ENCODE measurements at places on chromosomes 4 and X.

DNA sequence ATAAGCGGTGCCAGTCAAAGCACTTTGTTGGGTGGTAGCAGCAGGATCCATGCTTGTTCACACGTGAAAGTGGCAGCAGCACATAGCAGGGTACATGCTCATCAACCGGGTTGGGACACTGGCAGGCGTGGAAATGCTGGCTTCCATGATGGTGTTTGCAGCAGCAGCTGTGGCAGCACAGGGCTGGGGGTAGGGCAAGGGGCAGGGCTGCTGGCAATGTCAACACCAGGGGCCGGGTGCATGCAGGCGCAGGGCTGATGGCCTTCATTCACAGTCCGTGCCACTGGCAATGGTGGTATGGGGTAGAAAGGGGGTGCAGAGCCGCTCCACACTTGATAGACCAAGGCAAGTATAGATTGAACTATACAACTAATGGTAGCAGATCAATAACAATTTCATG, 374.7 kb upstream of the FAM241A start:
- DNase-seq = no peak

GRCh38 chrX:104334971-104335370, 80.2 kb upstream of the ESX1 start:
- no peak for DNase-seq

GRCh38 chrX:130694983-130695382, 208.0 kb downstream of the ENOX2 start:
- no peak for DNase-seq

- no peak for DNase-seq
Observed at GRCh38 chrX:153674219-153674851, 722 bp upstream of the PNCK start.

DNA sequence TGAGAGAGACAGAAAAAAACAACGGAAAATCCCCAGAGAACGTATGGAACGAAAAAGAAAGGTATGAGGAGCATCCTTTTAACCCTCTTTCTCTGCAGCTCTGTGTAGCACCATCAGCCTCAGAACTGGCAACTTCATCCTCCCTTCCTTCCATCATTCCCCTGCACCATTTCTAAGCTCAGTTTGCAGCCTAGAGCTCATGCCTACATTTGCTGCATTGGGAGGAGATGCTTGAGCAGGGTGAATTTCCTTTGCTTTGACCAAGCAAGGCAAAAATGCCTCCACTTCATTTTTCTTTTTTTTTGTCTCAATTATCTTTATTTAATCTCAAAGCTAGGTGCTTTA, 67.9 kb downstream of the ANK2 start:
- no peak for DNase-seq

DNA sequence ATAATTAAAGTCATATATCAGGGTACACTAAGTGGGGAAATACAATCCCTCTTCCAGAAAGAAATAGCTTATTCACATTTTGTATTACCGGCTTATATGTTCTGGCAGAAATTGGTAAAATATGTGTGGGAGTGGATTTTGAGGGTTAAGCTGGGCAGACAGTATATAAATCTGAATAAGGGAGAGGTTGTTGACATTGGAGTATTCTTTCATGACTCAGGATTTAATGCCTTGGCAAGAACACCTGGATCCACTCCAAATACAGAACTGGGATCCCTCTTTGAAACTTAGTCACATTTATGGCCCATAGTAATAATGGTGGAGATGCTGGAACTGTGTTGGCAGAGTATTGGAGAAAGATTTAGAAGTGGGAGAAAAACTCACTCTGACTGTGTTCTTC, 54.3 kb upstream of the TET2 start:
- DNase-seq = no peak

DNA sequence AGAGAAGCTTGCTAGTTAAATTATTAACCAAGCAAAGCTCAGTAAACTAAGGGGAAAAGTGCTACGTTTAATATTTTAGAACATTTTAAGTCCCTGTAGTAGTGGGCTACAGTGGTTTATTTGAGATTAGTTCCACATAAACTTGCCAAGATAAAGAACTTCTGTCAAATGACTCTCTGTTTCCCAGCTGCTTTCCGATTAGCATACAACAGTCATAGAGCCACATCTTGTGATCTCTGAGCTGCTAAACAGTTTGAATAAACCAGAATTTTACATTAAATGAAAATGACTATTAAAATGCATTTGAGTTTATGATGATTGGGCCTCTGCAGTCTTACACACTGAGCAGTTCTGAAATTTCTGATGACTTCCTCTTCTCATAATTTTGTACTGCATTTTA, 568.5 kb downstream of the IQCM start:
- DNase-seq = no peak

DNA sequence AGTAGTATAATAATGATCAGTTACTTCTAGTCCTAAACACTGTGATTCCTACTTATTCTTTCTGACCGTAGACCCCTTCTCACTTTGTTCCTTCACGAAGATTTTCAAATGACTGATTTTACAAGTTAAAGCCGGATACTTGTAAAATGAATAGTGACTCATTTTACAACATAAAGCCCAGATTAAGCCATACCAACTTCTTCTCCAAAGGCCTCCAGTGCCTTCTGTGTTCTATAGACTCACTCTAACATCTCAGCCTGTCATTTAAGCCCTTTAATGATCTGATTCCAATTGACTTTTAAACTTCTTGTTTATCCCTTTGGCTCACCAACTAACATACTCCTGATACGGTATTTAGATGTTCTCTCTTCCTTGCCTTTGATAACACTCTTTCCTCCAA, 480.0 kb upstream of the HS3ST1 start:
- no peak for DNase-seq

- no peak for DNase-seq
Observed at GRCh38 chr4:19309378-19309777, 942.3 kb upstream of the SLIT2 start.

- no peak for DNase-seq
Observed at GRCh38 chrX:70241501-70241900, 7.0 kb downstream of the AWAT1 start.

DNA sequence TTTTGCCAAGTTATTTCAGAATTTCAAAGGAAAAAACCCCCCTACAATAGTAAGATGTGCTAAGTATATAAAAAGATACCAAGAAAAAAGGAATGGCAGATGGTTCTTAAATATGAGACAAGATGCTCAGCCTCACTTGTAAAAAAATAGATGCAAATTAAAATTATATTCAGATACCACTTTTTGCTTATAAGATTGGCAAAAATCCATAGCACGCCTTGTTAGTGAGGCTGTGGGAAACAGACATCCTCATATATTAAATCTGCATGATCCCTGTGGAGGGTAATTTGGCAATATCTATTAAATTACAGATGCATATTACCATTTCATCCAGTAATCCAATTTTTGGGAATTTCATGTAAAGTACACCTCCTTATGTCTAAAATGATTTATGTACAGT, 62.5 kb upstream of the PDHA1 start:
- DNase-seq = no peak

GRCh38 chr4:128387600-128388351, 100.2 kb upstream of the PGRMC2 start:
- DNase-seq = no peak

DNA sequence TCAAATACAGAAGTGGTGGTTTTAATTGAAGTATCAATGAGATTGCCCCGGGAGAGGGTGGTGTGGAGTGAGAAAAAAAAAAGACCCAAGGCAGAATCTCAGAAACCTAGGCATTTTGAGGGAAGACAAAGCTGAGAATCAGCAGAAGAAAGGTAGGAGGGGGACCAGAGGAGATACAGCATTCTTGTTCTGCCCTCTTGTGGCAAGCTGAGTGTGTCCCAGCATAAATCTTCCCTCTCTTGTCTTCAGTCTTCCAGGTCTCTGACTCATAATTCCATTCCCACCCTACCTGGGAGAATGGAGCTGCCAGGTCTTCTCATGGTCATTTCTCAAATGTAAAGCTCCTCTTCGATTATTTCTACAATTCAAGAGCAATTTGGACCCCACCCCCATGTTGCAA, 32.7 kb upstream of the MAGED1 start:
- DNase-seq = no peak

GRCh38 chrX:13852001-13852695, 35.3 kb upstream of the GPM6B start:
- no peak for DNase-seq

GRCh38 chr4:146370841-146371240, 150.9 kb downstream of the SLC10A7 start:
- no peak for DNase-seq

DNA sequence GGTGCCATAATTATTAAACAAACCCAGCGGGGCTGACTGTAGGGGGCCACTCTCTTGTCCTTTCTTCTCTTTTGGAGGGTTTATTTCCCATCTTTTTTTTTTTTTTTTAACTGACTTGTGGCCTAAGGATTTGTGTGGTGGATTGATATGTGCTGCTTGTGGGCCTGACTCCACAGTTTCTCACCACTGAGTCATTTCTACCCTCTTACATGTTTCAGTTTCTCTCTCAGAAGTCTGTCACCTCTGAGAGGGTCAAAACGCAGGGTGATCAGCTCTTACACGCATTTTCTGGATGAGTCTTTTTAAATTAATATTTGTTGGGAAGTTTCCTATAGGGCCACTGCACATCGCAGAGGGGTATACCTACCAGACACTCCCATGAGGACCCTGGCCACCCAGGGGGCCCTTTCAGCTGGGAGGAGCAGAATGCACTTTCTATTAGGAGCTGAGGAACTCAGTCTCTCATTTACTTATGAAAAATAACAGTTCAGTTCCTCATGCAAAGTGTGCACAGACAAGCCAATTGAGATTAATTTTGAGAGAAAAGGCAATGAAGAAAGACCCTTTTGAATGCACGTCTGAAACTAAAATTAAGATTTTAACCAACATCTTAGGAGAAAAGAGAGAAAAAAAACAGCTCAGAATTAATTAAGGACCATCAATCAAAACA, 407.9 kb downstream of the TECRL start:
- DNase-seq = no peak

DNA sequence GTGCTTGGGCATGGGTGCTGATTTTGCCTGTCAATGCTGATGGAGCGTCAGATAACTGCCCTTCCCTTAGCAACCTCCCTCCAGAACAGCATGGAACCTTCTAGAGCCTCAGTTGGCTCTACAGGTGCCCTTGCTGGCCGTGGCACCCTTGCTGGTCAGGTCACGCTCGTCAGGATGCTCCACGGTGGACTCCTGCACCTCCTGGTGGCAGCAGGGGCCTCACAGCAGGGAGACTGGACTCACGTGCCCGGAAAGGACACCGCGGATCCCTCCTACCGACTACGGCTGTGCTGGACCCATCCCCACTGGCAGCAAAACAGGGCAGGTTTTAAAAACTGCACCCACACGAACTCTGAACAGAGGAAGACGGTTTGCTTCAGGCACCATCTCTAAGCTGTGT, 82.1 kb upstream of the AFAP1 start:
- DNase-seq = no peak

- DNase-seq = no peak
Observed at GRCh38 chrX:10030570-10030969, 63.4 kb downstream of the CLDN34 start.

- no peak for DNase-seq
Observed at GRCh38 chr4:8913858-8914460, 42.3 kb upstream of the HMX1 start.

GRCh38 chr4:84379917-84380641, 119.0 kb downstream of the NKX6-1 start:
- no peak for DNase-seq

DNA sequence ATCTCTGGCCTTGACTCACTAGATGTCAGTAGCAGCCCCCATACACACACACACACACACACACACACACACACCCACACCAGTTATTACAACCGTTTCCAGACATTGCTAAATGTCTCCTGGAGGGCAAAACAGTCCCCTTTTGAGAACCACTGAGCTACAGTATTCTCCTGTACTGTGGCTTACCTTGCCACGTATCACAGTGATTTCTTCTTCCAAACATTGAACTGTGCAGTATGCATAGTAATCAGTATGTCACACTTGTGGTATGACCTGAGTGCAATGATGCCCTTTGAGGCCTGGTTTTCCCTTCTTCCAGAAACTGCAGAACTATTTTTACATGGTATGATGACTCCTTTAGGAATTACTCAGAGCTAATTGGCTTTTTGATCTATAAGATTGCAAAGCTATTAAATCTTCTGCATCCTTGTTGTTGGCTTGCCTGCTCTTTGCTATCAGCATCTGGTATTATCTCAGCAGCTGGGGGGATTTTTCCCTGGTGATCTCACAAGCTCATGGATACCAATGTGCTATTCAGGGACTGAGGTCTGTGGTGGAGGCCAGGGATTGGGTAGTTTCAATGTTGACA, 3.6 kb upstream of the THOC2 start:
- no peak for DNase-seq

DNA sequence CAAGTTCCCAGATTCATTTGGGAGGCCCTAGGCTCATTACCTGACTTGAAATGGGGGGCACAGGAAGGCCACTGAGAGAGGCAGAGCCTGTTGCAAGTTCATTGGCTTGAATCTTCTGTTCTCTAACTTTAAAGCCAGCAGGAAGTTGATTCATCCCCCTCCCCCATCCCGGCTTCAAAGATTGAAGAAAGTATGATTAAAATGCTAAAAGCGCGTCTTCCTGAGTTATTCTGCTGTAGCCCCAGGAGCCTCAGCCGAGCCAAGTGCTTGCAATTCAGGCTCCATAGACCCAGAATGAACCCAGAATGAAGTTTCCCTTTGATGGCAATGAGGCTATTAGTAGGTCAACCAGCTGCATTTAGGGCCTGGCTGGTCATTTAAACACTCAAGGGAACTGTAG, 14.7 kb downstream of the CHST7 start:
- no peak for DNase-seq

DNA sequence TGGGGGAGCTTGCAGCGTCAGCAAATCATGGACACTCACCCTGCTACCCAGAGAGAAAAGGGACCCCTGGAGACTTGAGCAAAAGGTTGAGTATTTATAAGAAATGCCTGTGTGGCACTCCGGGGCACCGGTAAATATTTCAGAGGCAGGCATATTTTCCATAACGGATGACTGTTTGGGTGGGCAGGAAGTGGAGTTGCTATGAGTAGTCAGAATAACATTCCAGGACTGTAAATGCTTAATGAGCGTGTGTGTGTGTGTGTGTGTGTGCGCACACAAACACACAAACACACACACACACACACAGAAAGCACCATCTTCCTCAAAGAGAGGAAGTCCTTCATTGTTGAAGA, 74.6 kb downstream of the MXRA5 start:
- no peak for DNase-seq

GRCh38 chr4:153045111-153045982, 109.2 kb downstream of the FHDC1 start:
- no peak for DNase-seq

DNA sequence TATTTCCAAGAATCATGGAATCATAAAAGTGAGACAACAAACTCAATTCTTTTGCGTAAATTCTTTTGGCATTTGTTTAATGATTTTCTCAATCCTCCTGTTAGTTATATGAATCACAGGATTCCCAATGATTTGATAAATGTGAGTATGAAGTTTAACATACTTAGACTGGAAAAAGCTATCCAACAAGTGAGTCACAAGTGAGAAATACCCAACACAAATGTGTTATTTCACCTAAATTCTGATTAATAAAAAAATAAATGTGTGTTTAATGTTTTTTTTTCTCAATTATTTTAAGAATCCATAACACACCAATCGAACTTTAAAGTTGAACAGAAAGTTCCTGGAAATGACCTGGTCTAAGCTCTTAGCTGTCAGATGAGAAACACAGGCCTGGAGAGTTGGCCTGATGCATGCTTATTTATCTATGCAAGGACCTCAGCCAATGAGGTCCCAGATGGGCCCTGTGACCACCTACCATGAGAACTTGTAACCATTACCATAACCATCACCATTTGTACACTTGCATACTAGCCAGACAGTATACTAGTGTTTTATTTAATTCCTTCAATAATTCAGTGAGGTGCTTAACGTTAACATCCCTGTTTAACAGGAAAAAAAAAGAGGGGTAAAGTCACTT, 386.7 kb downstream of the SPRY1 start:
- DNase-seq = no peak

Data from Right ventricle myocardium inferior (tissue), 1 donor.